ENCODE measurements at places on chromosomes 7 and 10. TPM values are rescaled to one million over a fixed set of nuclear protein-coding genes. Genes with fewer than 3 reads are reported as not detected.

DNA sequence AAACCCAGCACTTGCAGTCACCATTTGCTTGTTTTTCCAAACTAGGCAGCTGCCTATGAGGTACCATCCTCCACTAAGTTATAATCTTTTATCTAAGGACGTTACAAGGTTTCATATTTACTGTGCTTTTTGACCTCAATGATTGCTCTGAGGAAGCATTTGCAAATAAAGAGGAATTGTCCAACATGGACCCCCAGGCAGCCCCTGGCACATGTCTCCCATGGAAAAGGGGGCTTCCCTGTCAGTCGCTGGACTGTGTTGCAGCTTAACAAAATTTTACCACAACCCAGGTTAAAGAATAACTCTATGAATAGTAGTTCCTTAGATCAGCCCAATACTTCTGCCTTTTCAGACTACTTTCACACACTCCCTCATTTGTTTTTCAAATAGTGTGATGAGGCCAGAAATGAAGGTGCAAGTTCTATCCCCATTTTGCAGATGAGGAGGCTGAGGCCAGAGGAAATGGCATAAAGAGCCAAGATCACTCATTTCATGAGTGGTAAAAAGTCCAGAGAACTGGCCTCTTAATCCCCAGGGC, 52.8 kb upstream of the ZPBP start:
- DNase-seq = no peak

DNA sequence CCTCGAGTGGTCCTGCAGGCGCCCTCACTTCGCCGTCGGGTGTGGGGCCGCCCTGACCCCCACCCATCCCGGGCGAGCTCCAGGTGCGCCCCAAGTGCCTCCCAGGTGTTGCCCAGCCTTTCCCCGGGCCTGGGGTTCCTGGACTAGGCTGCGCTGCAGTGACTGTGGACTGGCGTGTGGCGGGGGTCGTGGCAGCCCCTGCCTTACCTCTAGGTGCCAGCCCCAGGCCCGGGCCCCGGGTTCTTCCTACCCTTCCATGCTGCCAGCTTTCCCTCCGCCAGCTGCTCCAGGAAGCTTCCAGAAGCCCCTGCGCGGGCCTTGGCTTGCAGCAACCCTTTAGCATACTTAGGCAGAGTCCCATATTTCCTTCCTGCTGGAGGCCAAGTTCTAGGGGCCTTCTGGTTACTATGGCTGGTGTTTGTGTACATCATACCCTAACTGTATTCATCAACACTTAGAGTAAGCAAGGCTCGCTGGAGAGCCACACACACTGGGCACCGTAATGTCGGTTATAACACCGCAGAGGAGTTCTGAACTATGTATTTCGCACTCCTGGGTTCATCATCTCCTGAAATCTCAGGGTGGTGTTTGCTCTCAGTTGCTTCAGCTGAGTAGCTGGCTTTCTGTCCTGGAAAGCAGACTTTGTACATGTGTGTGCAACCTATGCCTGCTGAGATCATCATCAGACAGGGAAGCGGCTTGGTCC, 471 bp downstream of the MGMT start:
- no peak for DNase-seq

DNA sequence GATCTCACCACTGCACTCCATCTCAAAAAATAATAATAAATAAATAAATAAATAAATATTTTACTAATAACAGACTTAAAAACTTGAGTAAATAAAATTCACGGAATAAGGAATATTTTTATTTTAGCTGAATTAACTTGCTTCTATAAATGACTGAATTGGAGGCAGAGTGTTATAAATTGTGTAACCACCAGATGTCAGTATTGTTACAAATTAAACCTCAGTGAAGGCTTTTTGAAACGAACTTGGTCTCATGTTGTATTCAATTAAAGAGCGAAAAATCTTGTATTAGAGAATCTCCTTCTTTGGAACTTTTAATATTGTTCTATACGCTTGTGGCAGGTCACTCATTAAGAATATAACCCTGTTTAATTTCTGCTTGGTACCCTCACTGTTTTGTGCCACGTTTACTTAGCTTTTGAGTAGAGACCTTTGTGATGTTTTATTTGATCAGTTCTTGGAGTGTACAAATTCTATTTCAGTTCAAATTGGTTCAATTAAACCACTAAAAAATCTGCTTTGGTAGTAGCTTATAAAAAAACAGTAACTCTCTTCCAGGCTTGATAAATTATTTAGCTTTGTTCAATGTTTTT, 45.6 kb upstream of the SCIN start:
- DNase-seq = no peak

DNA sequence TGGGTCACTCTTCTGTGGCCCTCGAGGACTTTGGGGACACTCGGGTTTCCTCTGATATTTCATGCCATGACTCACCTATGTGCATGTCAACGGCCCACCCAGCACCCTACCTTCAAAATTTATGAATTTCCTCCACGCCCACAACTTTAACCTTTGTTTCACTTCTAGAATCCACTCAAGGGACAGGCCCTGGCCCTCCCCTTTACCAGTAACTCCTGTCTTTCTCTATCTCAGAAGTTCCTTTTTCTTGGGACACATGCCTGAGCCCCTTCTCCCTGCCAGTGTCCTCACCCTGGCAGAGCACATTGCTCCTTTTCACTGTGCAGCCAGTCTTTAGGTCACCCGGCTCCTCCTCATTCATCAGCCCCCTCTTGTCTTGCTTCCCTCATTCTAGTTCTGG, 282.5 kb upstream of the KLF6 start:
- DNase-seq = no peak

The TMEM130 gene
- 20.8 TPM for total RNA-seq

Measured in aorta (tissue), 5 donors.